ENCODE measurements at places on chromosomes 12 and 14.
A peak's percentile ranks its signal among the peaks of the same experiment; 100 is the strongest.

GRCh38 chr14:68941820-68942219, 37.3 kb downstream of the ACTN1 start:
- DNase-seq, result no peak

DNA sequence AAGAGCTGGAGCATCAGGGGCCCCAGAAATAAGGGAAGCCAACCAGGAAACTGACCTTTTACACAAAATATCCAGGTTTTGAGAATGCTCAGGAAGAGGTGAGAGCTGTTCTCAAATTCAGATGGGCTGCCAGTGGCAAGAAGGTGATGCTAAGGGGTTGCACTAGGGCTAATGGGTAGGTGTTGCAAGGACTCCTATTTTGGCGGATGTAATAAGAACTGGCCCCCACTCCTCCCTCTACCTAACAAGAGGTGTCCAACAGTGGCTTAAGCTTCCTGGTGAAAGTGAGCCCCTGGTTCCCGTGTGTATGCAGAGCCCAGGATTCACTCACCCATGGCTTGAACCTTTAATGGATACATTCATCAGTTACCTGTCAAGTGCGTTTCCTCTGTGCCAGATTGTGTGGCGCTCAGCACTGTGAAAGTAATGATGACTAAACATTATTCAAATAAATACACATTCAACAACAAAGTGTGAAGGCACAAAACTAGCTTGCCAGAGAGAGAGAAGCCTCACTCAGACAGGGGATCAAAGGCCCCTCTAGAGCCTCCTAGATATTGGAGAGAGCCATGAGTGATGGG, 705 bp upstream of the CHGA start:
- DNase-seq, result no peak

- no peak for DNase-seq
Measured at GRCh38 chr12:42587601-42588523, 1.7 kb downstream of the PRICKLE1 start.

DNA sequence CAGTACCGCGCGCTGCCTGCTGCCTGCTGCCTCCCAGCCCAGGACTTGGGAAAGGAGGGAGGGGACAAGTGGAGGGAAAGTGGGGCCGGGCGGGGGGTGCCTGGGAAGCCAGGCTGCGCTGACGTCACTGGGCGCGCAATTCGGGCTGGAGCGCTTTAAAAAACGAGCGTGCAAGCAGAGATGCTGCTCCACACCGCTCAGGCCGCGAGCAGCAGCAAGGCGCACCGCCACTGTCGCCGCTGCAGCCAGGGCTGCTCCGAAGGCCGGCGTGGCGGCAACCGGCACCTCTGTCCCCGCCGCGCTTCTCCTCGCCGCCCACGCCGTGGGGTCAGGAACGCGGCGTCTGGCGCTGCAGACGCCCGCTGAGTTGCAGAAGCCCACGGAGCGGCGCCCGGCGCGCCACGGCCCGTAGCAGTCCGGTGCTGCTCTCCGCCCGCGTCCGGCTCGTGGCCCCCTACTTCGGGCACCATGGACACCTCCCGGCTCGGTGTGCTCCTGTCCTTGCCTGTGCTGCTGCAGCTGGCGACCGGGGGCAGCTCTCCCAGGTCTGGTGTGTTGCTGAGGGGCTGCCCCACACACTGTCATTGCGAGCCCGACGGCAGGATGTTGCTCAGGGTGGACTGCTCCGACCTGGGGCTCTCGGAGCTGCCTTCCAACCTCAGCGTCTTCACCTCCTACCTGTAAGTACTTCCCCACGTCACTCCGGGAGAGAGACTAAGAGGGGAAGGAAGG, at the start of gene LGR5:
LGR5 (plus strand) TSS at position 186 of the 732 bp plus-strand sequence; CDS start at position 469, 283 bp downstream.
- DNase-seq, result peak; percentile 57

DNA sequence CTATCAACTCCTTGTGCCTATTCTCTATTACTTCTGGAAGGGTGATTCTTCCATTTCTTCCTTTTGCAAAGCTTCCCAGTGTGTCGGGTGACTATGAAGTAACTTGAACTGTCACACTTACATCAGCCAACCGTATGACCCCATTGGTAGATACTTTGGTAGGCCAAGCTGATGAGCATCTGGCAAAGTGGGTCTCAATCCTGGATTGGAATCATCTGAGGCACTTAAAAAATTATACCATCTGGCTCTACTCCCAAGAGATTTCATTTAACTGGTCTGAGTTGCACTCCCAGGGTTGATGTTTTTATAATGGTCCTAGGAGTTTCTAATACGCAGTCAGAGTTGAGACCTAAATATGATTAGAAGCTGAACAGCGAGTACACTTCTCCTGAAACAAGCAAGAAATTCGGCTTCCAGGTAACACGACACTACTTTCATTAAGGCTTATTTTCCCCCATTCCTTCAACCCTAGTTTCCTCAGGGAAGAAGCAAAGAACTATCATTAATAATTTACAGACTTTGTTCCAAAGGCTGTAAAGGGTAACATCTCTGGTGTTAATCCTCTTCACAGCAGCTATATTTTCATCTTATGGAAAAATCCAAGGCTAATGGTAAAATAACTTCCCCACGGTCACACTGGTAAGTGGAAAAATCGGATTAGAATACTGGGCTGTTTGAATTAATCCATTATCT, 76.8 kb downstream of the PDE6H start:
- no peak for DNase-seq

DNA sequence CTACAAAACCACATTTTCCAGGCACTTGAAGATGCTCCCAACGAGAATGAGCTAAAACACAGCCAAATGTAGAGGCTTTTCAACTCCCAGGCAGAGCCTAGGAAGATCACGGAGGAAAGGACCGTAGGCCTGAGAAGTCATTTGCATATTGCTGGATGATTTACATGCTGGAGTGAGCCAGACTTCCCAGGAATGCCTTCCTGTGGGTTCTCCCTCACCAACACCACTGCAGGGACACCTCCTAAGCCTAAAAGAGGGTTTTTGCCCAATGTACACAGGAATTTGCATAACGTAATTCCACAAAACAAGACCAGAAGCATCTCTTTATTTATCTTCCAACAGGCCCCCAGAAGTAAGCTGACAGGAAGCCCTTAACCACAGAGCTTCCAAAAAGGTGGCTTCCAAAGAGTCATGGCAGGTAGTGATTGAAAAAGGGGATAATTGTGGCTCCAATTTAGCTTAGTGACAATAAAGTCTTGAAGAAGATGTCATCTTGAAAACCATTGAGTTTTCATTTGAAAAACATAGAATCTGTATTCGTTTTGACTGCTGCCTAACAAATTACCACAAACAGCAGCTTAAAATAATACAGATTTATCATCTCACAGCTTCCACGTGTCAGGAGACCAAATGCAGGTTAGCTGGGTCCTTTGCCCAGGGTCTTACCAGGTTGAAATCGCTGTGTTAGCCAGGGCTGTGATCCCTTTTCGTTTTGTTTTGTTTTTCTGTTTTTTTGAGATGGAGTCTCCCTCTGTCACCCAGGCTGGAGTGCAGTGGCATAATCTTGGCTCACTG, 116.2 kb downstream of the EGLN3 start:
- no peak for DNase-seq

- DNase-seq, result no peak
Measured at GRCh38 chr12:124162151-124163110, 132.5 kb upstream of the RFLNA start.

- DNase-seq, result no peak
Measured at GRCh38 chr12:130486891-130487416, 149.3 kb downstream of the PIWIL1 start.

DNA sequence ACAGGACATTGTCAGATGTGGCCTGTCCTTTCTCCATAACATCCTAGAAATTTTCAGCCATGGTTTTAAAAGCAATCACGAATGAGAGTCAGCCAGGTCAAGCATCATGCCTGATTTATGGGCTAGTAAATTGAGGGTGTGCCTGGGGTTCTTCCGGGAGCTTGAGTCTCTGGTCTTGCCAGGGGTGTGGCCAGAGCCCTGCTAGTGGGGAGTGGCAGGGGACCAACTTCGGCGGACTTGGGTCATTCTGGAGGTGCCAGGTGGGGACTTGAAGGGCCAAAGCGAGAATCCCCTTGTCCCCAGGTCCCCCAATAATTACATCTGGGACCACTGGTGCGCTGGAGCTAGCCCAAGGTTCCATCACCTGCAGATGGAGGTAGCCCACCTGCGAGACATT, 5.7 kb downstream of the OTUB2 start:
- no peak for DNase-seq

- DNase-seq, result no peak
Measured at GRCh38 chr12:112370868-112371510, 11.2 kb downstream of the HECTD4 start.

GRCh38 chr12:71190822-71191221, 33.0 kb upstream of the TSPAN8 start:
- DNase-seq, result no peak

DNA sequence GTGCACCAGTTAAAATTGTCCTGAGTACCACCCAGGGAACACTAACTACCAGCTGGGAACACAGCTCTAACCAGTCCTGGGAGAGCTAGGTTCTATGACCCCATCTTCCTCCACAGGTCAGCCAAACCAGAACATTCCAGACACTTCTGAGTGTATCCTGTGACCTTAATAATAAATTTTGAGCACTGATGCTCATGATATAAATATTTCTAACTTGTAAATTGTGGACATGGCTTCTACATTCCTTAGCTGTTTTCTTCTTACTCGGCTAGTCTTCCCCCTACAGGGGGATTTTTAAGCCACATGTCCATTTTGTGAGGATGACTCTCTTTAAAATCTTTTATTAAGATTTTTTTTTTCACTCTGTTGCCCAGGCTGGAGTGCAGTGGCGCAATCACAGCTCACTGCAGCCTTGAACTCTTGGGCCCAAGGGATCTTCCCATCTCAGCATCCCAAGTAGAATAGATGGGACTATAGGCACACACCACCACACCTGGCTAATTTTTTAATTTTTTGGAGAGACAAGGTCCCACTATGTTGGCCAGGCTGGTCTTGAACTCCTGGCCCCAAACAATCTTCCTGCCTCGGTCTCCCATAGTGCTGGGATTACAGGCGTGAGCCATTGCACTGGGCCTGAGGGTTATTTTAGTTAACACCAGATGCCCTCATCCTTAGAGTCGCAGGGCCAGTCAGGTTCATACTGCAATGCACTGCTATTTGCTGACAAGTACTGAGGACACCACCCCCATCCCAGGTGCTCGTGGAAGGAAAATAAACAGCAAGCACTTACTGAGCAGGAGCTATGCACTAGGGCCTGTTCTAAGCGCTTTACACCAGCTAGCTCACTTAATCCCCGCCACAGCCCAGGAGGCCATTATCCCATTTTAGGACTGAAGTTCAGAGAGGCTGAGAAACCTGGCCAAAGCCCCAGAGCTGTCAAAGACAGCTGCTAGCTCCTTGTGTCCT, 142.6 kb upstream of the NCOR2 start:
- no peak for DNase-seq

DNA sequence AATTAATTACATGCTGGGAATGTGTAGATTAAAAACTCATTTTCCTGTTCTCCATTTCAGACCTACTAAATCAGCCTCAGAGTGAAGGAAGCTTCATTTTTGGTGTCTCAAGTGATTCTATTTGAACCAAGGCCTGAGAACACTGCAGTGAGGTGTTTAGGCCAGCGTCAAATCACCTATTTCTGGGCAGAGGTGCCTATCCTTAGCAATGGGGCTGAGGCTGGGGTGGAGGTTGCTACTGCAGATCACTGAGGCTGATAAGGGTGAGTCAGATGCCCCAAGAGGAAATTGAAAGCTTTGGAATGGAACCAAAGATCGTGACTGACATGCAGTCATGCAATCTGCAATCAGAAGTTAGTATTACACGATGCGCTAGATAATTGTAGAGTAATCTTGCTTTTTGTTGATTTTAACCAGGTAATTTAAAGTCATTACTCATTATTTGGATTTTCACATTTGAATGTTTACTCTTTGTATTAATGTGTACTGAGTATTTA, 4.4 kb downstream of the TXNRD1 start:
- peak; percentile 72 for DNase-seq

- no peak for DNase-seq
Measured at GRCh38 chr12:28296287-28296686, 106.0 kb downstream of the CCDC91 start.

DNA sequence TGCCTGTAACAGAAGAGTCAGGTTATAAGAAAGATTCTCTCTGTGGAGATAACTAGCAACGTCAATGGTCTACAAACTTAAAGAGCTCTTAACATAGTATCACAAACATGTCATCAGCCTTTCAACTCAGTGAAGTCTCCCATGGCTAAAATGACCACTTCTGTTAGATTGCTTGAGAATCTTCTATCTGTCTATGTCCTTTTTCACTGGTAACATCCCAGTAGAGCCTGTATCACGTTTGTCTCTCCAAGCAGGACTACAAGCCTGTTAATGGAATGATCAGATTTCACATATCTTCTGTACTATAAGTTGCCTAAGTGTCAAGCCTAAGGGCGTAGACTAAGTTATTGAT, 50.7 kb downstream of the SLC2A13 start:
- DNase-seq, result no peak

- no peak for DNase-seq
Measured at GRCh38 chr12:1078002-1078401, 87.0 kb downstream of the ERC1 start.

DNA sequence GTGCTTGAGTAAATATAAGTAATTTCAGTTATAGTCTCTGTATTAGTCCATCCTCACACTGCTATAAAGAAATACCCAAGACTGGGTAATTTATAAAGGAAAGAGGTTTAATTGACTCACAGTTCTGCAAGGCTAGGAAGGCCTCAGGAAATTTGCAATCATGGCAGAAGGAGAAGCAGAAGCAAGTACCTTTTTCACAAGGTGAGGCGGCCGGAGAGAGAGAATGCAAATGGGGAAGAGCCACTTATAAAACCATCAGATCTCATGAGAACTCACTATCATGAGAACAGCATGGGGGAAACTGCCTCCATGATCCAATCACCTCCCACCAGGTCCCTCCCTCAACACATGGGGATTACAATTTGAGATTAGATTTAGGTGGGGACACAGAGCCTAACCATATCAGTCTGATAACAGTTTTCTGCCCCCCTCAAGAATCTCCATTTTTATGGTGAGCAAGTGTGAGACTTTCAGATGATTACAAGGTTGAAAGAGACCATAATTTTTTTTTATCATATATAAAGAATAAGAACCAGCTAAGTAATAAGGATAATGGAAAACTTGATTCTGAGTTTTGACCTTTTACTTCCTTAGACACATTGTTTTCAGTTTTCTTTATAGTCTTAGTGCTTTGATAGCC, 35.6 kb downstream of the LEMD3 start:
- DNase-seq, result no peak

- no peak for DNase-seq
Measured at GRCh38 chr14:104107101-104107581, 21.6 kb downstream of the ASPG start.

DNA sequence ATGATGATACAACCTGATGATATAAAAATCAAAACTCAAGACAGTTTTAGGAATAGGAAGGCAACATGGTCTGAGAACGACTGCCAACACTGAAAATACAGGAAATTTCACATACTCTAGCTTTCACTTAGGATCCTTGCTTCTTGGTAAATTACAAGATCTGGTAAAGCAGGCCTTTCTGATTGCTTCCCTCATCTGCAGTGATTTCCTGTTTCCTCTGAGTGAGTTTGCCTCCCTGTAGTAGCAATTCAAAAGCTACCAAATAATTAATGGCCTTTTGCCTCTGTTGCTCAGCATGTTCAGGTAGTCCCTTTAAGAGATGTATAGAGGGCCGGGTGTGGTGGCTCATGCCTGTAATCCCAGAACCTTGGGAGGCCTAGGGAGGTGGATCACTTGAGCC, 2.0 kb upstream of the IRAK3 start:
- no peak for DNase-seq

- DNase-seq, result no peak
Measured at GRCh38 chr12:125178222-125178621, 113.0 kb downstream of the AACS start.
